ENCODE measurements at places on chromosomes 1 and 21.
A peak's percentile ranks its signal among the peaks of the same experiment; 100 is the strongest.

DNA sequence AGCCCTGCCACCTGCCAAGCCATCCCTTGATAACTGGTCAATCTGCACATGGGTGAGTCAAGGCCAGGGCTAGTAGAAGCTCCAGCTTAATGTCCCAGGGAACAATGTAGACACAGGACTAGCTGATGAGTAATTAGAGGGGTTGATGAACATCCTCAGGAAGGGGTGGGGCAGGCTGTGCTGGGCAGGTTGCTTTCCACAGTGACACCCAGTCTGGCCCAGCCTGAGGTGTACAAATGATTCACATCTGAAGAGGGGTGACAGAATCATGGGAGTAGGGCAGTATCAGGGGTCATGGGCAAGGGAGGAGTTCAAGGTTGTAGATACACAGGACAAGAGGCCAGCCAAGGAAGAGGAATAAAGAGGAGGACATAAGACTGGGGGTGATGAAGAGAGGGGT, 4.3 kb downstream of the LPAR3 start:
- no peak for DNase-seq

- peak; percentile 63 for DNase-seq
Measured at GRCh38 chr1:20485527-20486456, at the start of gene CAMK2N1. Gene CAMK2N1, minus strand, starts transcription at chr1:20486210. Its CDS starts 831 bp downstream, at chr1:20485379.

DNA sequence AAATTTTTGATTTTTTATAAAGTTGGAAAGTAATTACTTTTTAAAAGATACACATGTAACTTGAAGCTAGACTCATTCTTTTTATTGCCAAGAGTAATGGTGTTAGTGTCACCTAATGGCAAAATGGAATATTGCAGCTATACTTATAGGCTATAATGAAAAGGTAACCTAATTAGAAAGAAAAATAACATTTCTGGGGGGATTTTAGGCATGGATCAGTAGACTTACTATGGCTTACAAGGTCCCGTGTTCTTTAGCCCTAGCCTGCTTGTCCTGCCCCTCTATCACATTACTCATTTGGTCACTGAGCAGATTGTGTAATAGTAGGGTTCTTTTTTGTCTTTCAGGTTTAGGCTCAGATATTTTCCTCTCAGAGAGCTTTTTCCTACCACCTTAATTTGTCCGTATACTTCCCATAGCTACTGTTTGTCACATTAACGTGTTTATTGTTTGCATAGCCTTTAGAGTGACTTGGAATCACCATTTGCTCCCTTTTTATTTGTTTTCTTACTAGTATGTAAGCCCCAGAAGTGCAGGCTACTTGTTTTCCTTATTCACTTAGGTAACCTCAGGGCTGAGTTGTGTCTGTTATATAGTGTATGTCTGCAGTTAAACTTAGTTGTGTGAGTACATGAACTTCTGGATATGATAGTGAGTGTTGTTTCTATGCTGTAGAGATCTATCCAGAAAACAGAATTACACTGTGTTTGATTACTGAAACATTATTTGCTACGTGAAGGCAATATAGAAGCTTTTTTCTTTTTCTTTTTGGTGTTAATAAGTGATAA, 58.7 kb downstream of the RABGAP1L start:
- DNase-seq = peak; percentile 24

DNA sequence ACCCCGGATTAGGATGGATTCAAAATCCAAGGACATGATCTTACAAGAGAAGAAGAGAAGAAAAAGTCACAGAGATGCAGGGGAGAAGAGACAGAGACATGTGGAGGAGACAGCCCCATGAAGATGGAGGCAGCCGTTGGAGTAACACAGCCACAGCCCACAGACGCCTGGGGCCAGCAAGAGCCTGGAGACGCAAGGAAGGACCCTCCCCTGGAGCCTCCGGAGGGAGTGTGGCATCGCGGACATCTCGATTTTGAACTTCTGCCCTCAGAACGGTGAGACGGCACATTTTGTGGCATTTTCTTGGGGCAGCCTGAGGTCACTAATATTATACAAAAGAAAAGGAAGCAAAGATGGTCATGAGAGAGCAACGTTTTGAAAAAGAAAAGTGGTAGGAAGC, 28.8 kb downstream of the ABCG1 start:
- no peak for DNase-seq

GRCh38 chr1:205568469-205569361, 63.1 kb downstream of the ELK4 start:
- DNase-seq = peak; percentile 26

- DNase-seq = no peak
Measured at GRCh38 chr1:108758796-108759195, 12.3 kb downstream of the STXBP3 start.

DNA sequence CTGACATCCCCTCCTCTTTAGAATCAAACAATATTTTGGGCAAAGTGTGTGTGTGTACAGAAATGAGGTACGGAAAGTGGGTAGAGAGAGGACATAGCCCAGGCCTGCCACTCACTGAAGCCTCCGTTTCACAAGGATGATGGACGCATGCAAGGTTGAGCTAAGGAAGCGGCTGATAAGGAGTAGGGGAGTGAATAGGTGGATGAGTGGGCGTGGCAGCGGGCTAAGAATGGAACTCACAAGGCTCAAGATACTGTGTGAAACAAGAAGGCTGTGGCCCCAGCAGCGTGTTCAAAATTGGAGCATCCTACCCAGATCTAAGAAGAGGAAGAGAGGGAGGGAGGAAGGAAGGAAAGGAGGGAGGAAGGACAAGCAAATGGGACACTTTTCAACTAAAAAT, 37.5 kb downstream of the VWA5B1 start:
- DNase-seq = no peak
